ENCODE measurements at places on chromosomes 1 and 21. TPM values are rescaled to one million over a fixed set of nuclear protein-coding genes. Genes with fewer than 3 reads are reported as not detected.

TNFRSF9 gene
- 30.9 TPM for total RNA-seq

SPATA6 gene
- total RNA-seq, result 0.86 TPM

GPR52 gene
- total RNA-seq, result 11.3 TPM

LGR6 gene
- total RNA-seq, result 0.32 TPM

DNA sequence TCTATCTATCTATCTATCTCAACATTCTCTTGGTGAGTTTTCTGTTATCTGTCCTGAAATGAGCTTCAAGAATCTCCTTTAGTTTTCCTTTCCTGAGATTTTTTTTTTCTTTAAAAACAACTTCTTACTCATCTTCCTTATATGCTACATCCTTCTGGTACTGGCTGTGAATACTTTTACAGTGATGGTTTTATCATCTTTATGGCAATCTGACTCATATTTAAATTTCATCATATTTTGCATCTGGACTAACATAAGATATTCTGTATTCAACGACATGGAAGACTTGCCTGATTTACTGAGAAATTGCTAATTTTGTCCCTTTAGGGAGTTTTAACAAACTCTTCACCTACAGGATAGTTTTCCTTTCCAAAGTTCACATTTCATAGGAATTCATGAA lies 33.0 kb downstream of the PDE4B start:
- DNase-seq, result no peak

DNA sequence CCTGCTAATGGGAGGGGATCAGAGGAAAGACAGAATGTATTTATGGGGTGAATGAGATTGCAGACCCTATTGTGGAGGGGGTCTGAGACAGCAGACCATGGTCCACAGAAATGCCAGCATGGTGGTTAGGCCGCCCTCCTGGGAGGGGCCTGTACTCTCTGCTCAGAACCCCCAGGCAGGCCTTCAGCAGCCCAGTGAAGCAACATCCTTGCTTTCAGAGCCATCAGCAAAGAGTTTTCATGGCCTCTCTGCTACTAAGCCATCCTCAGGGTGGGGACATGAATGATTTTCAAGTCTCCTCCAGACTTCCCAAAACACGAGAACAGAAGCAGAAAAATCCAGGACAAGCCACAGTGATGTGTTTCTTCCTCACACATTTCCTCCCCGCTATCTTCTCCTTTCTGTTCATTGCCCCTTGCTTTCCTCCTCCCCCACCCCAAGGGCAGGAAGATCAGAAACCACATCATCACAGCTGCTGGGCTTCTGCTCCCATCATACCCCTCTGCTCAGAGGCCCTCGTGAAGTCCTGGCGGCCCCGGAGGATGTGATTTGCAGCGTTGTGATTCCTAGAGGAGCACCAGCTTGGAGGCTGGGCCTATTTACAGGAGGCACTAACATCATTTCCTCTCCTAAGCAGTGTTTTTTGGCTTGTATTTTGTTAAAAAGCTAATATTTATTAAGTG lies 48.0 kb downstream of the ABCA4 start:
- DNase-seq, result no peak

Measured in CD4-positive, CD25-positive, alpha-beta regulatory T cell (primary cell).